Motor neuron (in vitro differentiated cells): ENCODE measurements at places on chromosomes 12 and 14.

- no peak for ATAC-seq
These were observed 2.9 kb upstream of the SETD1B start for GRCh38 chr12:121800694-121801594.

- no peak for ATAC-seq
These were observed 43.5 kb downstream of the MNAT1 start for GRCh38 chr14:60777856-60778578.

DNA sequence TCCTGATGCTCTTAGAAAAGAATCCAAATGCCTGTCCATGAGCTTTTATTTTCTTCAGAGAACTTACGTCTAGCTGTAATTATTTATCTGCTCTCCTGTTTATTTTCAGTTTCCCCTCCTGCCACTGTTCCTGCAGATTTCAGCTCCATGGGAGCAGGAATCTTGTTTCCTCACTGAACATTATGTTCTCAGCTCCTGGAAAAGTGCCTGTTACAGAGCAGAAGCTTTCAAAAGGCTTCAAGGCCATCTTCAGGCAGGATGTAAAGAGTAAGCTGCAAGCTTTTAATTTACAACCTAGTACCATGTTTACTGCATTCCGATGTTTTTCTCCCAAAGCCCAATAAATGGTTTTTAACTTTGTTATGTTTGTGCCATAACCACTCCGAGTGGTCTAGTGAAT, 98.4 kb upstream of the BTG1 start:
- no peak for ATAC-seq

GRCh38 chr12:120799243-120800045, 73.8 kb downstream of the ACADS start:
- no peak for ATAC-seq

DNA sequence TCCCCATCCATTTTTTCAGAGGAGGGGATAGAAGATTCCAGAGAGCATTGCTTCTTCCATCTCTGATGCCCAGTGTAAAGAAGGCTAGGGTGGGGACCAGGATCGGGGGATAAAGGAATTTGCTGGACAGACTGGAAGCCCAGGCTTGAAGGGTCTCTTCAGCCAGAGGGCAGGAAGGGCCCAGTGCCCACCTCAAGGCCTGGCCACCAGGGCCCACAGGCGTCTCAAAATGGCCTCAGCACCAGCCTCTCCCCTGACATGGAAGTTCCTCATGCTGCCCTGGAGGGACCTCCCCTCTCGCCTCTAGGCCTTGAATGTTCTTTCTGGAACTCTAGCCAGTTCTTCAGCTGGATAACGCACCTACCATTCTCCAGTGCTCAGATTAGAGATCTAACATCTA, 2.8 kb downstream of the RPS6KL1 start:
- ATAC-seq, result no peak
